ENCODE measurements at places on chromosomes 16 and 17.

- H3K4me3 ChIP-seq = no peak overlapping the region
- DNase-seq = no peak
- H3K4me1 ChIP-seq = no peaks in the 10 kb centered on the region
- no peak overlapping the region for H3K27ac ChIP-seq
Observed at GRCh38 chr16:57867000-57867561, 64.8 kb upstream of the KIFC3 start.

- H3K27ac ChIP-seq = peak overlapping the region; percentile 94
- no peak for DNase-seq
- peaks cover 52% of the 10 kb centered on the region for H3K4me1 ChIP-seq
- H3K36me3 ChIP-seq = peaks cover 12% of the 10 kb centered on the region
- H3K4me3 ChIP-seq = peak overlapping the region; percentile 65
Observed at GRCh38 chr17:7477392-7478275, 1.8 kb downstream of the ZBTB4 start.

DNA sequence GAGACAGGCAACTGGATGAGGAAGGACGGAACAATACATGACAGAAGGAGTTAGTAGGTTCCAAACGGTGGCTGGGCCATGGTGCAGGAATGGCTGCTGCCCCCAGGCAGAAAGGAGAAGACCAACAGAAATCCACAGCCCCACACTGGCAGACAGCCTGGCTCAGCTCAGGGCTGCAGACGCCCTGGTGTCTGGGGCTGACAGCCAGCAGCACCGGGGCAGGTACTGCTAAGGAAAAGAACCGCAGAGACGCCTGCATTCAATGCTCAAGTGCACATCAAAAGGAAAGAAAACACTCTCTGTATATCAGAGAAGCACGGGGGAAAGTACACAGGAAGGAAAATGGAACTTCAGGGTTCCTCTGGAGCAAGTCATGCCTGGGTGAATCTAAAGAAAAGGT lies 53.4 kb downstream of the GAS7 start:
- H3K4me3 ChIP-seq = no peak overlapping the region
- H3K27ac ChIP-seq = no peak overlapping the region
- DNase-seq = no peak
- H3K27me3 ChIP-seq = no peaks in the 10 kb centered on the region

DNA sequence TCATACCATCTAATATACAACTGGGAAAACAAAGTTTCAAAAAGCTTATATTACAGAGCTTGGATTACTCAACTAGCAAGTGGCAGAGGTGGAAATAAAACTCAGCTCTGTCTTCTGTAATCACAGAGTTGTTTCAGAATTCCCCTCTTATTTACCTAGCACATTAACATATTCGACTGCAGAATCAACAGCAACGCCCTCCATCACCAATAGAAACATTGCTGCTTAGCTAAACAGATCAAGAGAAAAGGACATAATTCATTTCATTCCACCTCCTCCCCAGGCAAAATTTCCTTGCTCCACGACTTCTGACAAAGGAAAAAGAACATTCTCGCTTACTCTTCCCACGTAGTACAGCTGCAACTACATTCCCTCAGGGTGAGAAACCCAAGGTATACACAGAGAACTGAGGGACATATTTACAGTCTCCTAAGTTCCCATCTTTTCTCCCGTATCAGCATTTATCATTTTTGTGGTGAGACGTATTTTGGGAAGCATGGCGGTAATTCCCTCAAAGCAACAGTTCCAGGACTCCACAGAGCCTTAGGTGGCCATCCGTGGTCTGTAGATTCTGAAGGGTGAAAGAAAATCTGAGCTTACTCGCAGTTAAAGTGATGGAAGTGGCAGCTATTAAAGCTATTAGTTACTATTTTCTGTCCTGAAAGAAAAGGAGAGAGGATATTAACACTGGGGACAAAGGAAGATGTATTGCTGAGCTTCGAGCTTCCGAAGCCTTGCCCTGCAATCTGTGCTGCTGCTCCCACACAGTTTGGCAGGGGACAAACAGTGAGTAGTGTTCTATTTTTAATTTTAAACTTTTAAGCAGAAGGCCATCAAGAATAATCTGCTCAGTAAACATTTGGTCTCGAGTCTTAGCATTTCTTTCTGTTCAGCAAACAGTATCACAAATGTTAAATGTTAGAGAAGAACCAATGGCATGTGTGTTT lies 1296.2 kb downstream of the CDH8 start:
- no peak overlapping the region for H3K4me3 ChIP-seq
- no peak for DNase-seq
- no peak overlapping the region for H3K27ac ChIP-seq

- H3K27me3 ChIP-seq = no peaks in the 10 kb centered on the region
- peaks cover 21% of the 10 kb centered on the region for H3K4me1 ChIP-seq
- H3K4me3 ChIP-seq = no peak overlapping the region
- no peak for DNase-seq
- H3K27ac ChIP-seq = no peak overlapping the region
Observed at GRCh38 chr17:77225265-77225664, 84.5 kb downstream of the SEC14L1 start.

DNA sequence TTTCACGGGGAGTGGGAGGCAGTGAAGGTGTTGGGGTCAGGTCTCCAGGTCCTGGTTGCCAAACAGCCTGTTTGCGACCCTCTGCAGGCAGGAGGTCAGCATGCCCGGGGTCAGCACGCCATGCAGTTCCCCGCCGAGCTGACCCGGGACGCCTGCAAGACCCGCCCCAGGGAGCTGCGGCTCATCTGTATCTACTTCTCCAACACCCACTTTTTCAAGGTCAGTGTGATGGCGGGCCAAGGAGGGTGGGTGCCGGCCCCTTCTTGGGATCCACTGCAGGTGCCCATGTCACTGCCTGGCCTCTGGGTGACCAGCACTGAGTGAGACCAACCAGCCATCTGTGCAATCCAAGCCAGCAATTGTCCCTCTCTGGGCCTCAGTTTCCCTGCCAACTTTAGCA lies 21.3 kb downstream of the ADGRG5 start:
- H3K36me3 ChIP-seq = no peaks in the 10 kb centered on the region
- no peaks in the 10 kb centered on the region for H3K27me3 ChIP-seq
- H3K4me1 ChIP-seq = no peaks in the 10 kb centered on the region
- no peak for DNase-seq

All from spinal cord (tissue), 10 donors.